ENCODE measurements at places on chromosomes 3 and 15.

DNA sequence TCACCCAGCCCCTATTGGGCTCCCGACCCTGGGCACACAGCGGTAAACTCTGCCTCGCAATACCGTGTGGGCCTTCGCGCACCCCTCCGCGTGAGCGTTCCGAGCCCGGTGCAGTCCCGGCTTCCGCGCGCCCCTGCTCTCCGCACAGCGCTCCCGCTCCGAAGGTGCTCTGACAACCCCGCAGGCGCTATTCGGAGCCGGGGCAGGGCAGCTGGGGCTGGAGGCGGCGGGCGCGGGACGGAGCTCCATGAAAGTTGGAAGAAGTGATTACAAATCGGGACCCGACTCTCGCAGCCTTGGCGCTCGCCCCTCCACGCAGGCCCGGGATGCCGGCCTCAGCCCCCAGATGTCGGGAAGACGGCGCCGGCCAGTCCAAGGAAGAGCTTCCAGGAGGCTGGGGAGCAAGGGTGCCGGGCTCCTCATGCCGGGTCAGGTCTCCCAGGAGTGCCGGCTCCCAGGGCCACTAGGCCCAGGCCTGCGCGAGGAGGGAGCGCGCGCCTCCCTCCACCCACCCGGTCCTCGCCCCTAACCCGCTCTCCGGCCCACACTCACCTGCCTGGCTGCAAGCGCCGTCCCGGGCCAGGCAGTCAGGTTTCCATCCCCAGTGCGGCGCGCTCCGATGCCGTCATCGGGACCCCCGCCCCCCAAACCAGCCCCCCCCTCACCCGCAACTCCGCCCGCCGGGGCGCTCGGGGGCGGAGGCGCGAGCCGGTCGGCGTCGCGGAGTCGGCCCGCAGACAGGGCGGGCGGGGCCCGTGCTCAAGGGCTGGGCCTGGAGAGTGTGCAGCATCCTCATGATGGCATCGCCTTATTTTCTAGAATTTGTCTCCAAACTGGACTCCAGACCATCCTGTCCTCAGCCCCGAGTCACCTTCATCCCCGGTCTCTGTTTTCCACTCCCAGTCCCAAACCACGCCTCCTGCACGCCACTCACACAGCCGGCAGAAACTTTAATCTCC lies at the start of gene KIF7:
Gene KIF7, minus strand, starts transcription at position 621 of the 959 bp plus-strand sequence. CDS start 2,537 bp downstream, outside the sequence.
- no peak for DNase-seq

GRCh38 chr15:38017721-38018120 lies 83.3 kb downstream of the TMCO5A start:
- DNase-seq = no peak

GRCh38 chr15:41031232-41032078 lies 78.2 kb downstream of the CHAC1 start:
- no peak for DNase-seq

DNA sequence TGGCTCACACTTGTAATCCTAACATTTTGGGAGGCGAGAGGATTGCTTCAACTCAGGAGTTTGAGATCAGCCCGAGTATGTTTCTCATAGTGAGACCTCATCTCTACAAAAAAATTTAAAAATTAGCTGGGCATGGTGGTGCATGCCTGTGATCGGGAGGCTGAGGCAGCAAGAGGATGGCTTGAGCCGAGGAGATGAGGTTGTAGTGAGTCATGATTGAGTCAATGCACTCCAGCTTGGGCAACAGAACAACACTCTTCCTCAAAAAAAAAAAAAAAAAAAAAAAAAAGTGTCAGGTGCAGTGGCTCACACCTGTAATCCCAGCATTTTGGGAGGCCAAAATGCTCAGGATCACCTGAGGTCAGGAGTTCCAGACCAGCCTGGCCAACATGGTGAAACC lies 2.4 kb downstream of the RPL39L start:
- DNase-seq = no peak

DNA sequence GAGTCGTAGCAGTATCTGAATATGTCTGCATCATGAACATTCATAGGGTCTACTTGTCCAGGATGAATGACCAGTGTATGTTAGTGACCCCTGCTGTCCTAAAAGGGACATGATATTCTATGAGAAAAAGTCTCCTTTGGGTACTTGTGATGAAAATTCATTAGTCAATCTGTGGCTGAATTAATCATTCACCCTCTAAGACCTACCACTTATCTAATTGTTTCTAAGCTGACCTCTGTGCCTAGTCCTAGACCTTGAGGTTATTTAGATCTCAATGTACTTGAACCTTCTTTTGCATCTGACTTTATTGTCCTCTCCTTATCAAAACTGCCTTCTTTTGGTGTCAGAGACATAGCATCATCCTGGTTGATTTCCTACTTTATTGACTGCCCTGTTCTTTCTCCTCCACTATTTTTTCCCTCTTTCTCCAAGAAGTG lies 799.3 kb downstream of the DIPK2A start:
- no peak for DNase-seq

DNA sequence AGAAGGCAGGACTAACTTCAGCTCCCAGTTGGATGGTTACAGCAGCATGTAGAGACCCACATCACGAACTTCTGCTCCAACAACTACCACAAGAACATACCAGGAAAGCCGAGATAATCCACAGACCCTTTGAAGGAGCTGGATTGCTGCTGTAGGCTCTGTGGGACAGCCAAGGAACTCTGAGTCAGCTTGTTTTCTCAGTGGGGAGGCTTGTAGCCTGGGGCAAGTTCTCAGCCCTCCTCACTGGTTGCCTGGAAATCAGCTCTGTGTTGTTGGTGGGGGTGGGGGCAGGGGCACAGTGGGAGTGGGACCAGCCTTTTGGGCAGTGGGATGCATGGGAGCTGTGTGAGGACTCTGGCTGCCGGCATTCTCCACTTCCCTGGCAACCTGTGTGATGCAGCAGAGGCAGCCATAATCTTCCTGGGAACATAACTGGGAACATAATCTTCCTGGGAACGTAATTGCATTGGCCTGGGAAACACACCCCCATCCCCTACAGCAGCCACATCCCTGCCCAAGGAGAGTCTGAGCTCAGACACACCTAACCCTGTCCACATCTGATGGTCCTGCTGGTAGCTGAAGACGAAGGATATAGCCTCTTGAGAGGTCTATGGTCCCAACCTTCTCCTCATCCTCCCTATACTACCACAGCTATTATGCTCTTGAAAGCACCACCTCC lies 153.1 kb downstream of the PEAK1 start:
- no peak for DNase-seq

- DNase-seq = no peak
Measured at GRCh38 chr3:43363621-43364266, 77.4 kb downstream of the SNRK start.

DNA sequence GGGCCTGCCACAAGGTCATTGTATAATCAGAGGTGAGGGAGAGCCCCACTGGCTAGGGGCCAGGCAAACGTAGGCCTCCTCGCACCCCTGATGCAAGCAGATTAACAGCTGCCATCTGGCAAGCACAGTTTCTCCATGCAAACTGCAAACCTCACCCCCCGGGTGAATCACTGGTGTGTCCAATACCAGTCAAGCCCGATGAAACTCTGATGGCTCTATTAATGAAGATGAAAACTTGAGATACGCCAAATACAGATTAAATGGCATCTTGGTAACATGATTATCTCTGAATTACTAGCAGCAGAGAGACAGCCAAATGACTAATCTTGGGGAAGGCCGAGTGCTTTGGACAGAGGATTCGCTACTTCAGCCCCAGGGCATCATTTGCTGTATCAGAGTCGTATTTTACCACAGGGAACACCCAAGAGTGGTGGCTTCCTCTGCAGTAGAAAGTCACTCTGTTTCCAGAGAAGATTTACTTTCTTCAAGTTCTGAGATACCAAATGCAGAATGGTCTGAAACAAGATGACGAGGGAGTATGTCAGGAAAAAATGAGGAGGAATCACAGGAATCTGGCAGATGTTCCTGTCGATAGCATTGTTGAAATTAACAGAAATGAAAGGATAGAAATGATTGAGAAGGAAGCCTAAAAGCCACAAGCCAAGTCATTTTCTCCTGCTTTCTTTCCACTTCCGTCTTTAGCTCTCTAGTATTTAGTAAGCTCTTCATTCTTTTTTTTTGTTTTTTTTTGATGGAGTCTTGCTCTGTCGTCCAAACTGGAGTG lies 96.2 kb upstream of the NR2F2 start:
- DNase-seq = no peak

DNA sequence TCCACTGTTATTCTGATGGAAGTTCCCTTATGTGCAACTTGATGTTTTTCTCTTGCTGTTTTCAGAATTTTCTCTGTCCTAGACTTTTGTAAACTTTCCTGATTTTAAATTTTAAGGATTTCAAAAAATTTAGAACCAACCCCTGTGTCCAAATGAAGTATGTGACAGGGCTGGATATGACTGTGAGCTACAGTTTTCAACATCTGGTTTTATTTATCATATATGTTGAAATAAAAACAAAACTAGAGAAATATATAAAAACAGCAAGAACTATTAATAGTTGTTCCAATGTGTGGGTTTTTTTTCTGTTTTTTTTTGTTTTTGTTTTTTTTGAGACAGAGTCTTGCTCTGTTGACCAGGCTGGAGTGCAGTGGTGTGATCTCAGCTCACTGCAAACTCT lies 47.4 kb upstream of the PSMD6 start:
- no peak for DNase-seq

DNA sequence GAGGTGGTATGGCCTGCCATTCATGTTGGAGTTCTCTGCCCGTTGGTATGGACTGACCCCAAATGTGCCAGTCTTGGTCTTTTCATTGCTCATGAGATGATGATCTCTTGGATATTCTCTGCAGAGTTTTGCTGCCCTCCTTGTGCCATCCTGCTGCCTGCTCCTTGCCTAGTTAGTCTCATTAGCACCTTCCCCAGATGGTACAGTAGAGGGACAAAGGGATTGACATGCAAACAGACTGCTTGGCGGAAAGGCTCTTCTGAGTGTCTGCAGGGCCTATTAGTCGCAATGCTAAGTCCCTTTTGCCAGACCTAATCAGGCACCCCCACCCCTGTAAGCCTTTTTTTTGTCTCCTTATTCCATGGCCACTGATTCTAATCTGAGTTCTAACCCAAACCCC lies 90.6 kb downstream of the ARNT2 start:
- no peak for DNase-seq

GRCh38 chr3:186534113-186534669 lies 10.0 kb downstream of the CRYGS start:
- DNase-seq = peak; percentile 10

GRCh38 chr15:29268706-29269484 lies 727 bp downstream of the NSMCE3 start:
- DNase-seq = peak; percentile 59

DNA sequence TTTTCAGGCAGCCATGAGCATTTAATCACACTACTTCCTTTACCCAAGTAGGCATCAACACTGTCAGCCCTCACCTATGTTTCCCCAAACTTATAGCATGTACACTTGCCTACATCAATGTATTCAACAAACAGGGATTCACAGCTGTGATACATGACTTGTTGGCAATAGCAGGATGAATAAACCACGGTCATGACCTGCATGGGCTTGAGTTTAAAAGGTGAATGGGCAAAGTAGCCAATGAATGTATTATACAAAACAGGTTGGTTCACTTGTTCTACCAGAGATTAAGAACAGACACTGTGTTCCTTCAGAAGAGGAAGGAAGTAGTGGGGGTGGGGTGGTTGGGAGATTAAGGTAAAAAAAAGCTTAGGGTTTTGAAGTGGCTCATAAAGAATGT lies 861.9 kb upstream of the SEMA6D start:
- DNase-seq = no peak

DNA sequence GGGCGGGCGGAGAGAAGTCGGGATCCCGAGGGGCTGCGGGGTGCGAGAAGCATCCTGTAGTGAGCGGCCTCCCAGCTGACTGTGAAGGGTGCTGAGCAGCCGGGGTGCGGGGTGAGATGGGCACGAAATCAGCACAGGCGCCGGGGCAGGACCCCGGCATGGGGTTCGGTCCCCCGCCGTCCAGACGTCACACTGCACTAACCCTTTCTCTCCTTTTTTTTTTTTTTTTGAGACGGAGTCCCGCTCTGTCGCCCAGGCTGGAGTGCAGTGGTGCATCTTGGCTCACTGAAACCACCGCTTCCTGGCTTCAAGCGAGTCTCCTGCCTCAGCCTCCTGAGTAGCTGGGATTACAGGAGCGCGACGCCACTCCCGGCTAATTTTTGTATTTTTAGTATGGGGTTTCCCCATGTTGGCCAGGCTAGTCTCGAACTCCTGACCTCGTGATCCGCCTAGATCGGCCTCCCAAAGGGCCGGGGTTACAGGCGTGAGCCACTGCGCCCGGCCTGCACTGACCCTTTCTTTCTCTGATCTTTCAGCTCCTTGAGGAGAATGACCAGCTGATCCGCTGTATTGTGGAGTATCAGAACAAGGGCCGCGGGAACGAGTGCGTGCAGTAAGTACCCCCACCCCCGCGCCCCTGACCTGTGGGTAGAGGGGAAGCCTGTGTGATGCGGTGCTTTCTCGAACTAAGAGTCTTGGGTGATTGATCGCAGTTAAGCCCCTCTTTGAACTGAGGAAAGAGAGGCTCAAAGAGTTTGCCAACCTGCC lies 513 bp downstream of the SS18L2 start:
- no peak for DNase-seq

DNA sequence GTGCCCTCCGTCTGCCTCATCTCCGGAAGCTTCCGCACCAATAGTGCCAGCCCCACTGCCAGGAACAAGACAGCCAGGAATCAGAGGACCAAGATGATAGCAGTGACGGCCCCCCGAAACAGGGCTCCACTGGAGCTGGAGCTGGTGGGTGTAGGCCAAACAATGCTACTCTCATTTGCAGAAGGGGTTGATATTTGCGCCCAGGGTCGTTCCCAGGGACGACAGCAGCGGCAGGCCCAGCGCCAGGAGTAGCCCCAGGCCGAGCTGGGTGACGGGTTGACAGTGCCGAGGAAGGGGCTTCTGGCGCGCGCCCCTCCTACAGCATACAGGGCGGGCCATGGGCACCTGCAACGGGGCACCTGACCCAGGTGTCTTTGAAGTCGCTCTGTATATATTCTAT lies 301.4 kb downstream of the CNTN6 start:
- DNase-seq = no peak

- DNase-seq = no peak
Measured at GRCh38 chr15:58420579-58421043, 11.2 kb upstream of the LIPC start.
